ENCODE measurements at places on chromosomes 16 and 17. TPM values are rescaled to one million over a fixed set of nuclear protein-coding genes. Genes with fewer than 3 reads are reported as not detected.

The CACNG1 gene
- polyA plus RNA-seq, result not detected

The CA4 gene
- polyA plus RNA-seq, result 9.4 TPM

The TPSB2 gene
- polyA plus RNA-seq, result 17.3 TPM

The KRTAP1-5 gene
- not detected for polyA plus RNA-seq

The PDILT gene
- not detected for polyA plus RNA-seq

The OR1A1 gene
- not detected for polyA plus RNA-seq
